Fibroblast of lung (primary cell): ENCODE measurements at places on chromosomes 5 and 9.

- peak overlapping the region; percentile 87 for H3K27ac ChIP-seq
- H3K36me3 ChIP-seq = no peaks in the 10 kb centered on the region
- DNase-seq = no peak
- H3K4me3 ChIP-seq = peak overlapping the region; percentile 94
- H3K27me3 ChIP-seq = no peaks in the 10 kb centered on the region
These were observed 983 bp downstream of the RCL1 start for GRCh38 chr9:4793459-4794395.

DNA sequence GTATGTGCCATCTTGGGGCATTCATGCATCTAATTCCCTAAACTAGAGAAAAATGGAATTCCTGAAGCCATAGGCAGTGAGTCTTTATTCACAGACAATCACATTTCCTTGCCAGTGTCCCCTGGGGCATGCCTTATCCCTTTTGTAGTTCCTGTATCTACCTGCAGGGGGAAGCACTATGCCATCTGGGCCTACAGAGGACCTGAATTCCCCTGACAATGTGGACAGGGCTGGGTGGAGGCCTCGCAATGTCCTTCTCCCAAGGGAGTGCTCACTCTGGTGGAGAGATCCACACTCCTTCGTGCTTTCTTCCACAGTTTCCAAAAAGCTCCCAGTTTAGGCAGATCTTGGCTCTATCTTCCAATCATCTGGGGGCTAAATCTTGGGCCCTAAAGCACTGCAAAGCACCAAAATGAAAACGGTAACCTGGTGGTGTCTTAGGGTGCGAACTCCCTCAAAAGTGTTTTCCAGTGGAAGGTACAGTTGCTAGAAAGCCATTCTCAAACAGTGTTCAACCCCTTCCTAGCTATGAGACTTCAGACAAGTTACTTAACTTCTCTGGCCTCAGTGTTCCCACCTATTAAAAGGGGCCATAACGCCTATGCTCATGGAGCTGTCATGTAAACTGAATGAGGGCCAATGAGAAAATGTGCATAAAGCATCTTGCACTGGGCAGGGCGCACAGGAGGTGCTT lies 17.5 kb downstream of the WHRN start:
- peak; percentile 76 for DNase-seq
- H3K4me1 ChIP-seq = no peaks in the 10 kb centered on the region
- H3K4me3 ChIP-seq = no peak overlapping the region
- H3K36me3 ChIP-seq = no peaks in the 10 kb centered on the region

DNA sequence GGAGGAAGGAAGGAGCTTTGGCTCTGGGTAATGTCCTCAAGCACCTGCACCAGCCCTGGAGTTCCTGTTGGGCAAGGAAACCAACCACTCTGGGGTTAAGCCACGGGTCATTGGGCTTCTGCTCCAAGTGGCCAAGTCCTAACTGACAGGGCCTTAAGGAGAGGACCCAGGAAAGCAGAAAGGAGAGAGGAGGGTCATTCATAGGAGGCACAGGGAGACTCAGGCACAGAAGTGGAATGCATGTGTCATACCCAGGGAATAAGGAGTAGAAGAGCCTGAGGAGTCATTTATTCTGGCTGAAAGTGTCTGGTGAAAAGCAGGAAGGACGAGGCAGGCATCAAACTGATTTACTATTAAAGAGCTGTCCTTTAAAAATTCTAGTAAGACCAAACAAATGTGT lies 129.2 kb downstream of the DMRT2 start:
- no peak for DNase-seq
- H3K27ac ChIP-seq = no peak overlapping the region
- H3K4me3 ChIP-seq = no peak overlapping the region
- no peaks in the 10 kb centered on the region for H3K27me3 ChIP-seq
- no peaks in the 10 kb centered on the region for H3K36me3 ChIP-seq

DNA sequence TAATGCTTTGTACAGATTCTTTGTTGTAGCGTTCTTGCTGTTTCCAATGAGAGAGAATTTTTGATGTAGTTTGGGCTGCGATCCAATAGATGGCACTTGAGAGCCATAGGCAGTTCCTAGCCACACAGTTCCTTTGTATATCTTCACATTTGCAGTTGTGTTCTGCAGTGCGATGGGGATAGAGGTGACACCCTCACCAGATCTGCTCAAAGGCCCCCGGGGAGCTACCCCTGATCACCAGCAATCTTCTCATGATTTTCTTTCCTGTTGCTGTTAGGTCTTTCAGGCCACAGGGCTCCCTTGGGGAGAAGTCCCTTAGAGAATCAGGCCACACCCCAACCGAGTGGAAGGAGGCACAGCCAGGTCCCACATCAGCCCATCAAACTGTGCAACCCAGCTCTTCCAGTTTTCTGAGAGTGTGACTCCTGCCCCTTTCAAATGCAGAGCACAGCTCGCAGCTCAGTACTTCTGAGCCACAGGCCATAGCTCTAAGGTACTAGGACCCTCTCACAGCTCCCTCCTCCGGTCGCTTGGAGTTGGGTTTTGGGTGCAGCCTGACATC lies 353.7 kb downstream of the SLCO4C1 start:
- no peak overlapping the region for H3K4me3 ChIP-seq
- H3K36me3 ChIP-seq = no peaks in the 10 kb centered on the region
- H3K4me1 ChIP-seq = no peaks in the 10 kb centered on the region
- peak; percentile 8 for DNase-seq

DNA sequence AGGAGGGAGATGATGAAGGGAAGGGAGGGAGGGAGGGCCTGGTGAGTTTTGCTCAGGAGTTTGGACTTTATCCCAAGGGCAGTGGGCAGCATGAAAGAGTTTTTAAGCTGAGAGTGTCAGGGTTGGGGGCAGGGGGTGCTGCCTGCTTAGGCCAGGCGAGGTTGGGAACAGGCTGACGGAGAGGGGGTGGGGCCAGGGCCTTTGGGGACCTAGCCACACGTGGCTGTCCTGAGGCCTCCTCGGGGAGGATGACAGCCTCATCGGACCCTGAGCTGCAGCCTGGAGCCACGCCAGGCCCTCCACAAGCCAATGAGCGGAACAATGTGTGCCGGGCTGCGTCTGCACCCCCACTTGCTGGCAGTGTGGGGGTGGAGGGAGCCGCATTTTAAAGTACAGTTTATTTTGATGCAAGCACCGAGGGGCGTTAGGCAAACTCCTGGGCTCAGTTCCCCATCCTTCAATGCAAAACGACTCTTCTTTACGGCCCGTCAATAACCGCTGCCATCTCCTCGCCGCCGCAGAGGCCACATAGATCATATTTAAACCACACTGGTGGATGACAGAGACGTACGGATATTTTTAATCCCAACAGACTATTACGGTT lies 5.3 kb upstream of the RXRA start:
- no peak overlapping the region for H3K4me3 ChIP-seq
- H3K4me1 ChIP-seq = peaks cover 9% of the 10 kb centered on the region
- H3K27ac ChIP-seq = no peak overlapping the region
- DNase-seq = no peak
- H3K36me3 ChIP-seq = no peaks in the 10 kb centered on the region
- H3K27me3 ChIP-seq = no peaks in the 10 kb centered on the region

DNA sequence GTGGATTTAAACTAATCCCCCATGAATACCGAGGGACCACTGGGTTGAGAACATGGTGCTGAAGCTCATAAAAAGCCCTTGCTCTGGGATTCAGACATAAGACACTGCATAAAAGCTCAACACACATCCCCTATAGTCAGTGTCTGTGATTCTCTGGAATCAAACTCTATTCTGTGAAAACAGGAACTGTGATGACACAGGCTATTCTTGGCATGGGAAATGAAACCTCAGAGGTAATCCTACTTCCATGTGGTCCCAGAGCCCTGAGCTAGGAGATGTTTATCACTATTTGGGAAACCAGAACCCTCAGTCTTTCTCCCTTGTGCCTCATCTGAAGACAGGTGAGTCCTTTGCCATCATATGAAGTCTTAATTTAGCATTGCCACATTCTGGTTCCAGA lies 135.4 kb upstream of the PRSS3 start:
- no peak for DNase-seq
- peaks cover 18% of the 10 kb centered on the region for H3K27me3 ChIP-seq
- H3K4me3 ChIP-seq = no peak overlapping the region
- H3K4me1 ChIP-seq = no peaks in the 10 kb centered on the region

DNA sequence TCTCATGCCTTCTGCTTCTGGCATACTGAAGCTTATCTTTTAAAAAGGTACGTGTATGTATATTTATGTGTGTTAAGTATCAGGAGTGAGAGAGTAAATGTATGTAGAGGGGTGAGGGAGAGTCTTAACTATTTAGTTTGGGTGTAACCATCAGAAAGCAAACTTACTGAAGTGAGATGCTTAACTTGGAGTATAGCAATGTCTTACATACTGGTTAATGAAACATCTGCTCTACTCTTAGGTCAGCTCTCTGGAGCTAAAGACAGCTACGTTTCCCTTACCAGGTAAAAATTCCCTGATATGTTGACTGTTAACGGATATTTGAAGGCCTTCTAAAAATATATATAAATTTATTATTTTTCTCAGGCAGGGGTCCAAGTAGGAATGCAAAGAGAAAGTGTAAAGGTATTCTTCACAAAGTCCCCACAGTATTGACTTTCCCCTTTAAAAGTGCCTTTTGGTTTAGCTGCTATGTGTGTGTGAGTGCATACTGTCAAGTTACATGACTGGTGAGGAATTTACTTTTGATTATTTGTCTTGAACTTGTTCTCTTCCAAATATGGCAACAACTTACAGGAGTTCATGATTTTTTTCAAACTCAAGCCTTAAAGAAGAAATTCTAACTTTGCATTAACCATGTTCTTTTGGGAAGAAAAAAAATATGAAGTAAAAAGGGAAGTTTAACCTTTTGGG lies 12.3 kb upstream of the C5orf24 start:
- no peak overlapping the region for H3K27ac ChIP-seq
- peak; percentile 79 for DNase-seq
- H3K4me1 ChIP-seq = no peaks in the 10 kb centered on the region
- H3K36me3 ChIP-seq = peaks cover 2% of the 10 kb centered on the region

DNA sequence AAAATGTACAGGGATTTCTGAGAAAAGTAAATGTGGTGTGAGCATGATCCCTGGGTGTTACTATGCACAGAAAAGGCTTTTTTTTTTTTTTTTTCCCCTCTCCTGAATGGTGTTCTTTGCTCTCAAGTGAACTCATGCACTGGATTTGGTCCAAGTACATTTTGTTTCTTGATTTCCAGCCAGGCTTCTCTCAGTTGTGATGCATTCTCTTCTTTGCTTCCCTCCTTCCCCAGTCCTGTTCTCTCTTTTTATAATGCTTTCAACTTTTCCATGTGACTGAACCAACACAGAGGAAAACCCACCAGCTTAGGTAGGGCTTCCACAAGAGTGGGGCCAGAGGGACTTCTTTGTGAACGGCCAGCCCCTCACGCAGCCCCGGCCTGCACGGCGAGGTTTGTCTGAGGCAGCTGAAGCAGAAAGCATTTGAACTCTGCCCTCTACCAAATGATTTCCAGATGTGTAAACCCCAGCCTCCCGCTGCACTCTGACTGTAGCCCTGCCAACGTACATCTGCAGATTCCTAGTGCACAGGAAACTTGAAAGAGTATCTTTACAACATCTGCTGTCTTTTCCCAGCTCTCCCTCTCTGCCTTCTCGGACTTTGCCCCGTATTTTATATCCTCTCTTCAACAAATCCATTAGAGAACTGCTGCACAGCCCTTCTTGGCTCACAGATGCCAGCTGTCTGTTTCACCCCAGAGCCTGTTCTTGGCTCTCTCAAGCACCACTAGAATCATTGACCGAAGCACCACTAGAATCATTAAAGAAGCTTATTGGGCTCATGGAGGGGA lies 71.8 kb upstream of the CD180 start:
- H3K27me3 ChIP-seq = no peaks in the 10 kb centered on the region
- H3K27ac ChIP-seq = peak overlapping the region; percentile 89
- H3K36me3 ChIP-seq = no peaks in the 10 kb centered on the region
- peak overlapping the region; percentile 6 for H3K4me3 ChIP-seq
- peaks cover 21% of the 10 kb centered on the region for H3K4me1 ChIP-seq
- DNase-seq = peak; percentile 91

- H3K4me3 ChIP-seq = no peak overlapping the region
- no peak for DNase-seq
- H3K36me3 ChIP-seq = no peaks in the 10 kb centered on the region
- H3K27me3 ChIP-seq = no peaks in the 10 kb centered on the region
- H3K27ac ChIP-seq = no peak overlapping the region
These were observed 305.9 kb upstream of the PRR16 start for GRCh38 chr5:120158211-120158610.

DNA sequence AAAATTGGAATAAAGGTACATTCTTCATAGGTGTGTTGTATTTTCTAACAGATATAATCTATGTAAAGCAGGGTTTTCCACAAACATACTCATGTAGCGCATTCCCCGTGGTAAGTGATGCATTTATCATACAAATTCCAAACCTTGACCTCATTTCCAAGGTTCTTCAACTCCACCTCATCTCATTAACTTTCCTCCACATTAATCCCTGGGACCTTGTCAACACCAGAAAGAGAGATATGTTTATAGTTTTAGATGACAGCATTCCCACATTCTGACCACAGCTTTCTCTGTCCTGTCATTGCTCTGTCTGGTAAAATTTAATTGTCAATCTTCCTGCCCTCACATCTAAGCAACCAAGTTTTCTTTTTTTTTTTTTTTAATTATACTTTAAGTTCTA lies 415.1 kb downstream of the TMEM161B start:
- H3K4me1 ChIP-seq = no peaks in the 10 kb centered on the region
- no peak overlapping the region for H3K27ac ChIP-seq
- H3K4me3 ChIP-seq = no peak overlapping the region
- no peak for DNase-seq
- no peaks in the 10 kb centered on the region for H3K36me3 ChIP-seq

DNA sequence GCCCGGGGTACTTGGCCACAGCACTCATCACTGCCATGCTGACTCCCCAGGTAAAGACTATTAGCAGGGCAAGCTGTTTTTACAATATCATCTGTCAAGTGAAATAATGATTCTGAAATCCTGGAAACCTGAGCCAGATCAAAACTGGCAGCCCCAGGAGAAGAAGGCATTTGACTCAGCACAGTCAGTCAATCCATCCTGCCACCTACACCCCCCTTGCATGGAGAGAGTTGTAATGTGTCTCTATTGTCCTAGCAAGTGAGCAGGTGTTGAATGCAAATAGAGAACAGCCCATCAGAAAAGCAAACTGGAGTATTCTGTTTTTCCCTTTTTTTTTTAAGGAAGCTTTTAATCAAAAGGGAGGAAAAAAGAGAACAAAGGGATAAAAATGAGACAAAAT lies 291.2 kb downstream of the BRINP1 start:
- H3K27ac ChIP-seq = no peak overlapping the region
- no peaks in the 10 kb centered on the region for H3K36me3 ChIP-seq
- DNase-seq = no peak
- H3K4me1 ChIP-seq = no peaks in the 10 kb centered on the region
- H3K4me3 ChIP-seq = no peak overlapping the region
- H3K27me3 ChIP-seq = no peaks in the 10 kb centered on the region

DNA sequence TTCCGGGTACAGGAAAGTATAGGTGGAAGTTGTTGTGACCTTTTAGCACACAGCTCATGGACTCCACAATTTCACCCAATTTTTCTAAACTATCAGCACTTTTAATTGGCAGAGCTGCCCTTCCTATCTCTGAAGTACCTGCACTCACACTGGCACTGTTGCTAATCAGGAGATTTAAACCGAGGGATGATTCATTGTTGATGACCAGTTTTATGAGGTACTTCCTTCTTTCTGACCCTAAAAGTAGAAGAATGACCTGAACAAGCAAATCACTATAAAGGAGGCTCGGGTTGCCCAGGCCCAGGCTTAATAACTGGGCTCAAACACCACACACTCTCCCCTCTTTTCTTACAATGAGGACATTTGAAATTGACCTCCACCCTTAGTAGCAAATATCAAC lies 105.9 kb downstream of the KCNN2 start:
- no peak for DNase-seq
- H3K4me1 ChIP-seq = no peaks in the 10 kb centered on the region
- H3K4me3 ChIP-seq = no peak overlapping the region
- H3K36me3 ChIP-seq = no peaks in the 10 kb centered on the region
- H3K27ac ChIP-seq = no peak overlapping the region
